ENCODE measurements at places on chromosomes 16 and 17. TPM values are rescaled to one million over a fixed set of nuclear protein-coding genes. Genes with fewer than 3 reads are reported as not detected.

NPIPA2 gene
- total RNA-seq: 7.4 TPM

- DNase-seq: no peak
Observed at GRCh38 chr16:11143372-11144035, 112.5 kb downstream of the SOCS1 start.

GAS2L2 gene
- 1.2 TPM for total RNA-seq

GRCh38 chr17:64441772-64442540 is 7.0 kb upstream of the MILR1 start:
- DNase-seq: no peak

ABI3 gene
- total RNA-seq: 12.5 TPM

USP32 gene
- 69.6 TPM for total RNA-seq

GRCh38 chr16:76194616-76195015 is 82.6 kb upstream of the CNTNAP4 start:
- DNase-seq: no peak

DNA sequence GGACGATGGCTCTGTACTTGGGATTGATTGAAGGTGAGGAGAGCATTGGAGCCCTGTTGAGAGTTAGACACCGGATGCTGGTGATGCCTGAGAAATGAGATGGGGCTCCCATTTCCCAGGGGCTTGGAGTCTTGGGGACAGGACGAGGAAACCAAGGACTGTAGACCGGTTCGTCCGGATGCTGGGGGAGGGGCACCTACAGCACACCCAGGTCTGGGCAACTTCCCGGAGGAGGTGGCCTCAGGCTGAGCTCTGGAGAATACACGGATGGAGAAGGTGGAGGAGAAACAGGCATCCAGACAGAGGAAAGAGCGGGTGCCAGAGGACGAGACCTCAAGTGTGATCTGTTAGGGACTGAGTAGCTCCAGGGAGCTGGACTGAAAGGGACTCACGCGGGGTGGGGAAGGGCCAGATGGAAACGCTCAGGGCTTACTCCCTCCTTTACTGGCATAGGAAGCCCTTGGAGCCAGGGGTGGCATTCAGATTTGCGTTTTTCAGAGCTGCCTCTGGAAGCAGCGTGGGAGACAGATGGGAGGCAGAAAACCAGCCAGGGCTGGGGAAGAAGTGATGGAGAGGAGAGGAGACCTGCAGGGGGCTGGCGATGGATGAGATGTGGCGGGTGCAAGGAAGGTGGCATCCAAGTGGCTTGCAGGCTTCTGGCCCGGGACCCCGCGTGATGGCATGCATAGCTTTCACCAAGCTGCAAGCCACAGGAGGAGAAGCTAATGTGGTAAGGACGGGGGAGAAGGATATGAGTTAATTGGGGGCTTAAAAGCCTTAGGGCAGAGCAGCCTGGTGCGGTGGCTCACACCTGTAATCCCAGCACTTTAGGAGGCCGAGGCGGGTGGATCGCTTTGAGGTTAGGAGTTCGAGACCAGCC is 8.3 kb downstream of the C1QTNF1 start:
- peak; percentile 71 for DNase-seq

- no peak for DNase-seq
Observed at GRCh38 chr16:28283798-28284577, 8.3 kb upstream of the SBK1 start.

DNA sequence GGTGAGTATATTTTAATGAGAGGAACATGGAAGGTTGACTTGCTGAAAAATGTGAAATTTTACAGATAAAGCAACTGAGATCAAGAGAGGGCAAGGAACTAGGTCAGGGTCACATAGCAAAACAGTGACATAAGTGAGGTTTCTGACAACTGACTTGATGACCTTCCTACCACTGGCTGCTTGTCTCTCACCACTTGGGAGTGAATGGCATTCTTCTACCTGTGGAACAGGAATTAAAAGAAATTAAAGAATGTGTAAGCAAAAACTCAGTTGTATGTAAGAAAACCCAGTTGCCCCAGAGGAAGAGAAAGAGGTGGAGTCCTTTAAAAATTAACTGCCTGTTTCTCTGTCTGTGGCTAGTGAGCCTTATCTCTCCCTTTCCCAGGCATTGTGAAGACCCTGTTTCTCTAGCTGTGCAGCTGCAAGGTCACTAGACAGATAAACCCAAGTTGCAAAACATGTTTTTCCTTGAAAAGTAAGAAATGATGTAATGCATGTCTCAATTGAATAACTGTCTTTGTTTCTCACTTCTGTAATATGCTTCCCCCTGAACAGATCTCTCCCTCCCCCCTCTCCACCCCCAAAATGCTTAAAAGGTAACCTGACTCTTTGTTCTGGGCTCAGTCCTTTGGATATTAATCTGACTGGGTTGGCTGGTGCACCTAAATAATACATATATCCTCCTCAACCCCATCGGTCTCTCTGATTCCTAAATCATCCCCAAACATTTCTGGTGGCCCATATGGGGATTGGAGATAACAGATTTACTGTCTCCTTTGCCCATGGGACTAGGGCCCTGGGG is 23.4 kb downstream of the ACSM1 start:
- no peak for DNase-seq

DNA sequence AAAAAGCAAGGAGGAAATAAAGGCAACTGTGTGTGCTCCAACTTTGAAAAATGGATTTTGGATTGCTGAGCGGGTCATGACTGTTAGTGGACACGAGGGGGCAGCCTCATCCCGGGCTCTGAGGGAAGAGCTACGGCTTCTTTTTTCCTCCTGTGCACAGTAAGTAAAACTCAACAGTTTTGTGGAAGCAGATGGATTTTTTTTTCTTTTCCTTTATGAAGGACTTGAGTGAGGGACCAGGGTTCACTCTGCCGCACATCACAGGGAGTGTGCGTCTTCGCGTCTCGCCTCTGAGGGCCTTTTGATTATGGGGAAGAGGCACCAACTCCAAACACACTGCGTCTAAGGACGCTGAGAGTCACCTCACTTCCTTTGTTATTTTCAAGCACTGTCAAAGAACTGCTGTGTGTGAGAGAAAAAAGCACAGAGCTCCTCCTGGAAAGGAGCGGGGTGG is 80.3 kb upstream of the GOT2 start:
- no peak for DNase-seq

TXNL4B gene
- 7.7 TPM for total RNA-seq

- no peak for DNase-seq
Observed at GRCh38 chr17:4317610-4318009, 48.9 kb downstream of the UBE2G1 start.

GRCh38 chr16:87125206-87126155 is 191.7 kb downstream of the C16orf95 start:
- DNase-seq: peak; percentile 76

GRCh38 chr17:80171681-80172080 is 1.9 kb downstream of the CARD14 start:
- no peak for DNase-seq

KRTAP3-2 gene
- total RNA-seq: not detected

GRCh38 chr17:59791603-59792457 is 84.4 kb downstream of the VMP1 start:
- DNase-seq: no peak

- no peak for DNase-seq
Observed at GRCh38 chr17:76812968-76813367, 55.2 kb upstream of the MGAT5B start.

DNA sequence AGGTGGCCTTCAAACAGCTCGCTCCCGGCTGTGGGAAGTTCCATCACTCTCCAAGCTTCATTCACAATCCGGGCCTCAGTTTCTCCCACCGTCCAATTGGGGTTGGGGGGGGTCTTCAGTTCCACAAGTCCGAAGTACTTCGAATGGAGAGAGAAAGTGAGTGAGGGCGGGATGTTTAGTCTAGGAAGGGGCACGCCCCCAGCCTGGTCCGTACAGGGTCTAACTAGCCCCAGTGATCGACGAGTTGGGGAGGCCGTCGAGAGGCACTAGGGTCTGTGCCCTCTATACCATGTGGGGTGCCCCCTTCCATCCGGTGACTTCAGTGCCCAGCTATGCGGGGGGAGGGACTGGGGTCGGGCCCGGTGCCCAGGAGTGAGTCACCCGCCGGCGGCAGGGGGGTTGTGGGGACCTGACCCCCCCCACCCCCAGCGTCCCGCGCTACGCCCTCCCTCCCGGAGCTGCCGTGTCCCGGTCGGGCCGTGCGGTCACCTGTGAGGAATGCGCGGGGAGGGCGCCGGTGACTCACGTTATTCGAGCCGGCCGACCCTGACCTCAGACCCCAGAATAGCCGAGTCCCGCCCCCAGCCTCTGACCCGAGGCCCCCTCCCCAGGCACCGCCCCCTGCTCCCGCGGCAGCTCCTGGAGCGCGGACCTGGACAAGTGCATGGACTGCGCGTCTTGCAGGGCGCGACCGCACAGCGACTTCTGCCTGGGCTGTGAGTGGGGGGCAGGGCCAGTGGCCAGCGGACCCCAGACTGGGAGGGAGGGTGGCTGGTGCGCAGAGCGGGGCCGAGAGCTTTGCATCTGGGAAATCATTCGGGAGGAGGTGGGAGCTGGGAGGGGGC is 658 bp downstream of the TNFRSF12A start:
- DNase-seq: peak; percentile 96

- DNase-seq: peak; percentile 14
Observed at GRCh38 chr16:86002178-86002900, 103.4 kb downstream of the IRF8 start.

- DNase-seq: peak; percentile 59
Observed at GRCh38 chr17:17344507-17345293, 41.5 kb downstream of the NT5M start.

GRCh38 chr17:7355053-7355452 is at the start of gene TMEM95:
Gene TMEM95 (plus strand): TSS chr17:7355156. CDS start chr17:7355205, 49 bp downstream.
- no peak for DNase-seq

DNA sequence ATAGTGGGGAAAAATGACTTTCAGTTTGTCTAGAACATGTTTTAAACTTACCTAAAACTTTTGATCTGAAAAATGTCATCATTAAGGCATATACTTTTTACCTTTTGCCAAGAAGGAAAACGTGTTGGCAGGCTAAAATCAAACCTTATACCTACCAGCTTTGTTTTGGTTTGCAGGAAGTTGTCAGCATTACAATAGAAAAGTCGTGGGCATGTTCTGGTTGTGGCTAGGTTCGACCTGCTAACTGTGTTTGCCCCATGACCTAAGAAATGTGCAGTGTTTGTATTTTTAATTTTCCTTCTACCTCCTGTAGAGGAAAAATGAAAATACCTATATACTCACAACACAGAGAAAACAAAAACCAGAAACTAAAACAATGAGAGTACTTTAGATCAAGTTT is 13.0 kb downstream of the SKAP1 start:
- no peak for DNase-seq

DNA sequence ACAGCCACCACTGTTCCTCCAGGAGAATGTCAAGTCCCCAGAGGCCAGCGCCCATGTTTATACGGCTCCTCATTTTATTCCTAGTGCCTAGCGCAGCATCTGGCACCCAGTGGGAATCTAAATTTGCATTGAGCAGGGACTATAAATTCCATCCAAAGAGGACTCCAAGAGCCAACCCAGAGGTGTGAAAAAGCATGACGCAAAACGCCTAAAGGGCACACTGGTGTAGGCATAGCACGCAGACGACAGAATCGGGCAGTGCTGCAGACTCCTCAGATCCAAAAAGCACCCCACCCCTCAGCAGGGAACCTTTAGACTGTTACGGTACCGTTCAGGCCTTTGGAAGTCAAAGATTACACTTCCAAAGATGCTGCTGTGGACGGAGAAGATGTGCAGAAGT is 19.5 kb downstream of the TEKT5 start:
- DNase-seq: peak; percentile 22

MT1H gene
- 0.58 TPM for total RNA-seq

KCNJ18 gene
- total RNA-seq: not detected

- no peak for DNase-seq
Observed at GRCh38 chr16:64168371-64168770, 953.5 kb downstream of the CDH11 start.

- DNase-seq: no peak
Observed at GRCh38 chr17:61822326-61823285, 40.7 kb downstream of the BRIP1 start.

- no peak for DNase-seq
Observed at GRCh38 chr17:64262198-64262999, 661 bp downstream of the TEX2 start.

GRCh38 chr17:40553694-40554534 is 11.4 kb downstream of the CCR7 start:
- peak; percentile 87 for DNase-seq

DNA sequence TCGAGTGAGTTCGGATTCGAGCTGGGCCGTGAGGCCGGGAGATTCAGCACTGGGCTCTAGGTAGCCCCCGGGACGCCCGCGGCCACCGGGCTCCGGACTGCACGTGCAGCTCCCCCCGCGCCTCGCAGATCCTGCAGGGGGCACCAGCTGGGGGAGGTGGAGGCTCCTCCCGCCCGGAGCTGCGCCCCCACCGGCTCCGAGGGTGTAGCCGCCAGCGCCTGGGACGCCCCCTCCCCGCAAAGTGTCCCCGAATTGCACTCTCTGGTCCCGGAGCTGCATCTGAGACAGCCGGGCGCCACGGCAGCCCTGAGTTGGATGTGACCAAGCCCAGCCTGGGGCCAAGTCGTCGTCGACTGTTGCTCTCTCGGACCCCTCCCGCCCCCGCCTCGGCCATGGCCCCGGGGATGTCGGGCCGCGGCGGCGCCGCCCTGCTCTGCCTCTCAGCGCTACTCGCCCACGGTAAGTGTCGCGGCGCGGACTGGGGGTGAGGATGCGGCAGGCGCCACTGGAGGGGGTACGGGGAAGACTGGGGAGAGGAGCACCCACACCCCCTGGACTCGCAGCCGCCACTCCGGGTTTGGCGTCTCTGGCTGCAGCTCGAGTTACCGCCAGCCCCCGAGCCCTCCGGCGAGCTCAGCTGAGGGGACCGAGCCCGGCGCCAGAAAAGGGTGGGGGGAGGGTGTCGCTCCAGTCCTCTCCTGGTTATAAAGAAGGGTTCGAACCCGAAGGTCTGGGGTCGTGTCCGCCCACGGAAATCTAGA is 1.5 kb downstream of the TMEM132E start:
- DNase-seq: no peak

DNA sequence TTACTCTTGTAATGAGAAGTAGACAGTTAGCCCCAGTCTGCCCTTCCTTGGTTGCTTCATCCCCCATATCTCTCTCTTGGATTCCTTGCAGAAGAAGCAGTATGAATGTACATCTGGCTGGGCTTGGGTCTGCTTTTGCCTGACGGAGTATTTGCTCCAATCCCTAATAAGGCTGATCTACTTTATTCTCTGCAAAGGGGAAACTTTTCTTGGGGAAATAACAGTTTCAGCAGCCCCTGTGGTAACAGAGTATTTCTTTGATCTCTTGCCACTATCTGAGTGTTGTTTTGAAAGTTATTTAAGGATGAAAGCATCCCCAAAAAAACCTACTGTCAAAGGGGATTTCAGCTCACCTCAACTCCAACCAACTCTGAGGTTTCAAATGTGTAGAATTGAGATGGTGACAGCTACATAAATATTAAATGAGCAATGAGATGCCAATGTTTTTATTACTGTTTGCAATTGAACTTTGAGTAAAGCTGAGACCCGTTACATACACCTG is 168.9 kb upstream of the NOG start:
- DNase-seq: no peak

- DNase-seq: no peak
Observed at GRCh38 chr17:60060474-60060873, 18.2 kb downstream of the HEATR6 start.

All from mesenteric fat pad (tissue), 1 donor.